ENCODE measurements at places on chromosomes 7 and 10. TPM values are rescaled to one million over a fixed set of nuclear protein-coding genes. Genes with fewer than 3 reads are reported as not detected.

Gene TFEC
- 3.8 TPM for total RNA-seq

Gene WIPF3
- total RNA-seq: 0.89 TPM

Gene UCN3
- total RNA-seq: 1.4 TPM

Gene COL13A1
- total RNA-seq: 1.0 TPM

Gene TAS2R5
- total RNA-seq: 1.1 TPM

Gene SPDYE11
- total RNA-seq: not detected

Gene MYPN
- 0.93 TPM for total RNA-seq

Gene RBP4
- 7.0 TPM for total RNA-seq

GRCh38 chr7:139853506-139854123, 24.6 kb downstream of the TBXAS1 start:
- no peak for DNase-seq

DNA sequence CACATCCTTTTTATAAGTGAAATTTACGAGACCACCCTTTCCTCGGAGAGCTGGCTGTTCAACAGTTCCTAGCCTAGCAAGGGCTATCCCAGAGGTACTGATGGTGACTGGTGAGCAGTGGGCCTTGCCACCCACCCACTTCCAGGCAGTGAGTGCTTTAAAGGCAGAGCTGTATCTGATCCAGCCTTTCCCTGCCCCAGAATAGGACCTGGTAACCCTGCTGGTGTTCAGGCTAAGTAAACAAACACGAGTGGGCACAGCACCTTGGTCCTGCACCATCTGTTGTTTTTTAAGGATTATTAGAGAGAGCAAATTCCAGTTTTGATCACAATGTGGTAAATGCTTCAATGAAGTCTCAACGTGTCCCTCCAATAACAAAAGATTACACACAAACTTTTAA, 75.7 kb downstream of the COBL start:
- no peak for DNase-seq

- DNase-seq: no peak
Observed at GRCh38 chr7:151435971-151436370, 4.0 kb downstream of the CRYGN start.

- DNase-seq: peak; percentile 79
Observed at GRCh38 chr7:151087245-151088018, 1.2 kb downstream of the AGAP3 start.

- DNase-seq: no peak
Observed at GRCh38 chr7:94975336-94975735, 67.9 kb downstream of the PPP1R9A start.

GRCh38 chr10:100021322-100021721, 11.6 kb upstream of the DNMBP start:
- DNase-seq: no peak

DNA sequence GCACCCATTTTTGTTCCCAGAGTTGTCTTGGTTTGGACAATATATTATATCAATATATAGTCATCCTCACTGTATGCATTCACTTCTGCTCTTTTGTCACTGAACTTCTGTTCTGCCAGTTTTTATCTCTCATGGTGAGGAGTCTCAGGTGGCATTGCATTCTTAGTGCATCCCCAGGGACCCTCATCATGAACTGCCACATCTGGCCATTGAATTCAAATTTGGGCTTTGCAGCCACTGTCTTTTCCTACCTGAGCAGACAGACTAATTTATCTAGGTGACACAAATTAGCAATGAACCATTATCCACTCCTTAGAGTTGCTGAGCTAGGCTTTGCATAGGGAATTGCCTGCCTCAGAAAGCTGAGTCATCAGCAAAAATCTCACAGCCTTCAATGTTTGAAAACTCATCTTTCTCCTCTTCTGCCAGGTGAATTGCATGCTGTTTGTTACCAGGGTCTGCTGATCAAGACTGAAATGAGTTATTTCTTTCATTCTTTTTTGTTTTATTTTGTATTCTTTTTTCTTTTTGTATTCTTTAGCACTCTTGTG, 316.8 kb upstream of the MTPN start:
- DNase-seq: no peak

GRCh38 chr7:2964208-2964607, 79.5 kb downstream of the CARD11 start:
- no peak for DNase-seq

- DNase-seq: no peak
Observed at GRCh38 chr10:4809156-4809555, 16.9 kb upstream of the AKR1E2 start.

DNA sequence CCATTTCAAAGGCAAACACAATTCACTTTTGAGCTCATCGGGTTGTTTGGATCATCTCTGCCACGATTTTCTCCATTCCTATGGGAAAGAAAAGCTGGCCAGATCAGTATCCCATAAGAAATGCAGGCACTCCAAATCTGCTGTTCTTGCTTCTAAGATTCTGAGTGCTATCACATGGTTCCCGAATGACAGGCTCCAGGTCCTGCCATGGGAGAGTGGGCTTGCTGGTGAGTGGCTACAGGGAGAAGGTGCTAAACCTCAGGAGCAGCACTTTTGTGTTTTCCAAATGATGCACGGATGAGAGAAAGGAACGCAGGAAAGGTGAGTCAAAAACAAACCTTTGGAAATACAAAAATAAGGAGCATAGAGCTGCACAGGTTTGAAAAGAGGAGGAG, 32.1 kb downstream of the MTURN start:
- no peak for DNase-seq

- no peak for DNase-seq
Observed at GRCh38 chr7:39383136-39383535, 183.1 kb upstream of the YAE1 start.
